ENCODE measurements at places on chromosomes 13 and 19. TPM values are rescaled to one million over a fixed set of nuclear protein-coding genes. Genes with fewer than 3 reads are reported as not detected.

GRCh38 chr19:33441828-33442227 is 68.3 kb downstream of the CEBPG start:
- no peak for DNase-seq

DNA sequence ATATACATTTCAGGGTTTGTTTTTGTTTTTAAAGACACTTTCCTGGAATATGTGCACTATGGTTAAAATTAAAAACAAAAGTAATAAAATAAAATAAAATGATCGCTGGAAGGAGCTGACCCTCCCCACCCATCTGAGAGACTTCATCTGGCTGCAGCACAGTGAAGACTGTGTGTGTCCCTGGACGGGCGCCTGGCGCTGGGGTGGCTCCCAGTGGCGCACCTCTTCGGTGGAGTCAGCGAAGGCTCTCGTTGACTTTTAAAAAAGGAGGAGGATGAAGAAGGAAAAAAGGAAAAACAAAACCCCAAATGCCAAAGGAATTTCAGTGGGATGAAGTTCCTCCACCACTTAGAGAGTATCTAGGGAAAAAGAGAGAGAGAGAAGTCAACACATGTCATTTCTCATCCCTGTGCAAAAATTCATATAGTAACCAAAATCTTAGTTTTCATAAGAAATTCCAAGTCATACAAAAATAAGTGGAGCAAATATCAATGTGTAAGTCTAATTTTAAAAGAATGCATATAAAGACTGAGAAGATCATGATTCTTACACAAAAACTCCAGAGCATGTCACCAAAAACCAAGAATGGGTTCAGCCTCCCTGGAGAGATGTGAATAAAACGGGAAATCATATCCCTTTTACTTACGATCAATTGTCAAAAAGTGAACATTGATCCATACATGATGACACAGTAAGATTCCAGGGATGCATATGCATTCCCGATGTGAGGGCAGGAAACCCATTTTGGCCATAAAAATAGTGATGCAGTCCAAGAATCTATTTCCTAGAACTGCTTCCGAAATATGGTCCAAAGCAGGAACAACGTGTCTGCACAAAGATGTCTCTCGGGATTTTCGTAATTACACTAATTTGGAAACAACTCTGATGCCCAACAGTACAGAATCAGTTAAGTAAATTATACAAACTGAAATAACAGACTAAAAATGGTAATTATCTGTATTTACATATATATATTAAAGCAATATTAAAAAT is 123.8 kb downstream of the STK24 start:
- no peak for DNase-seq

- no peak for DNase-seq
These were observed 806 bp upstream of the ZNF837 start for GRCh38 chr19:58381460-58382212.

The MADCAM1 gene
- total RNA-seq: 0.24 TPM

GRCh38 chr19:35011091-35011689 is 11.1 kb downstream of the GRAMD1A start:
- DNase-seq: no peak

The SERPINE3 gene
- not detected for total RNA-seq

DNA sequence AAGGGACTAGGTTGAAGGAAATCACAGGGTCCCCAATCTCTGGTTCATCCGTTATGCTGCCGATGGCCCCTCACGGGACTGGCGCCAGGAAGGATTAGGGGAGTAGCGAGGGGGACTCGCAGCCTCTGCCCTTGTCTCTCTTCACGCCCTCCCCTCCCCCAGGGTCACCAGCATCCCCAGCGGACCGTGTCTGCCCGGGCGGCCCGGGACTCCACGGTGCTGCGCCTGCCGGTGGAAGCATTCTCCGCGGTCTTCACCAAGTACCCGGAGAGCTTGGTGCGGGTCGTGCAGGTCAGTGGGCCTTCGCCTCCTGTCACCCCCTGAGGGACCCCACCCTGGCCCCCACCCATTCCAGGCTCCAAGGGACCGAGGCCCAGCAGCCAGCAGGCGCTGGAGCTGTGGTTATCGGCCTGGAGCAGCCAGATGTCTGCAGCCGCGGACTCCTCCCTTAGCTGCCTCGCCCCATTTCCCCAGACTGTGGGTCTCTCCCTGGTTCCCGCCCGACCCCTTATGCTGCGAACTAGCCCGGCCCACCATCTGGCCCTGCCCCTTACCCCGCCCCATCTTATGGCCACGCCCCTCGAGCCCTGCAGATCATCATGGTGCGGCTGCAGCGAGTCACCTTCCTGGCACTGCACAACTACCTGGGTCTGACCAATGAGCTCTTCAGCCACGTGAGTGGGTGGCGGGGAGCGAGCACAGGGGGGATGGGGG is 5.4 kb downstream of the PNPLA6 start:
- no peak for DNase-seq

DNA sequence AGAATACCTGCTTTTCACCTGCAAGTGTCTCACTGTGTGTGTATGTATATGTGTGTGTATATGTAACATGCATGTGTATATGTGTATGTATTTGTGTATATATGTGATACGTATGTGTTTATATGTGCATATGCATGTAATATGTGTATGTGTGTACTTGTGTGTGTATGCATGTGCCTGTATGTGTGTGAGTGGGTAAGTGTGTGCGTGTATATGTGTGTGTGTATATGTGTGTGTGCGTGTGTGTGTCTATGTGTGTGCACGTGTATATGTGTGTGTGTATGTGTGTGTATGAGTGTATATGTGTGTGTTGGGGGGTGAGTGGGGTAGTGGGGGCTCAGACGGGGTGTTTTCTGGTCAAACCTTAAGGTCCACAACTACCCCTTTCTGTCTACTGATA is 192.6 kb upstream of the KL start:
- DNase-seq: no peak

DNA sequence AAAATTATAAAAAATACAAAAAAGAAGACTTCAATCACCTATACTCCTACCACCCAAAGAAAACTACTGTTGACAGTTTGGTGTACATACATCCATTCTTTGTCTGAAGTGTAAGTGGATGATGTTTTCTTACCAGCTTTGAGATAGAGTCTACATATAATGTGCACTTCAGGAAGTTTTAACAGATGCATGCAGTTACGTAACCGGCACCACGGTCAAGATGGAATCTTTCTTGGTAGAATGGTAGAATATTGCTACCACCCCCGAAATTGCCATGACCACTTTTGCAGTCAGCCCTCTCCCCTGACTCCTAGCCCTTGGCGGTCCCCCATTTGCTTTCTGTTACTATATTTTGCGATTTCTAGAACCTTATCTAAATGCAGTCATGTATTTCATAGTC is 1.4 kb downstream of the CUL4A start:
- DNase-seq: no peak

DNA sequence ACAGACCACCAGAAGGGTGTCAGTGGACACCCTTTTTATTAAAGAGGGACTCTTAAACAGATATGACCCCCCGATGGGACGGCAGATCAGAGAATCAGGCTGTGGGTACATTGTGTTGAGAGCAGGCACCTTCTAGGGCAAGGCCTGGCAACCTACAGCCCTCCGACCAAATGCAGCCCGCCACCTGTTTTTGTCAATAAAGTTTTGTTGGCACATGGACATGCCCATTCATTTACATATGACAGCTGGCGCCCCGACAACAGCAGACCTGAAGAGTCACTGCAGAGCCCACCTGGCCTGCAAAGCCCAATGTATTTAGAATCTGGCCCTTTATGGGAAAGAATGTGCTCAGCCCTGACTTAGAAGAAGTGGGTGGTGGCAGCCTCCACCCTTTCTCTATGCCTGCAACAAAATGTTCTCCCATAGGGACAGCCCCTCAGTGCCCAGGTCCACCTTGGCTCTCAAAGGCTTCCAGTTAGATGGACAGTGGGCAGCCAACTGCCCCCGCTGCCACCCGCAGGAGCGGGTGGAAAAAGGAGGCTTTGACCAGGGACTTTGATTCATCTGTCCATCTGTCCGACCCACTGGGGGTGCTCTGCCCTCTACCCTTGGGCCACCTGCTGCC is 184.9 kb downstream of the PTPRS start:
- DNase-seq: no peak

The IGFL1 gene
- total RNA-seq: not detected

DNA sequence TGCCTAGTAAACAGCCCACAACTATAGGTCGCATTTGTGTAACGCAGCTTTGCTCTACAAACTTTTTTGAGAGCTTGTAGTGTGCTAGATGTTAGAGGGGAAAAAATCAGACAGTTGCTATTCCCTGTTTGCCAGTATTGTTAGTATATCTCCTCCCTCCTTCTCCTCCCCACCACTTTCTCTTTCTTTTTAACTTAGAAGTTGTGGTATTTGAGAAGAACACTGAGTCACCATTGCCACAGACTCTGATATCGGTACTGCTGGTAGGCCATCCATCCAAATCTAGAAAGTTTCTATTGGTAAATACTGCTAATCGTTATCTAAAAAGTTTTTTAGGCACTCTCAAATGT is 666 bp downstream of the POMP start:
- no peak for DNase-seq

The FFAR3 gene
- total RNA-seq: not detected

DNA sequence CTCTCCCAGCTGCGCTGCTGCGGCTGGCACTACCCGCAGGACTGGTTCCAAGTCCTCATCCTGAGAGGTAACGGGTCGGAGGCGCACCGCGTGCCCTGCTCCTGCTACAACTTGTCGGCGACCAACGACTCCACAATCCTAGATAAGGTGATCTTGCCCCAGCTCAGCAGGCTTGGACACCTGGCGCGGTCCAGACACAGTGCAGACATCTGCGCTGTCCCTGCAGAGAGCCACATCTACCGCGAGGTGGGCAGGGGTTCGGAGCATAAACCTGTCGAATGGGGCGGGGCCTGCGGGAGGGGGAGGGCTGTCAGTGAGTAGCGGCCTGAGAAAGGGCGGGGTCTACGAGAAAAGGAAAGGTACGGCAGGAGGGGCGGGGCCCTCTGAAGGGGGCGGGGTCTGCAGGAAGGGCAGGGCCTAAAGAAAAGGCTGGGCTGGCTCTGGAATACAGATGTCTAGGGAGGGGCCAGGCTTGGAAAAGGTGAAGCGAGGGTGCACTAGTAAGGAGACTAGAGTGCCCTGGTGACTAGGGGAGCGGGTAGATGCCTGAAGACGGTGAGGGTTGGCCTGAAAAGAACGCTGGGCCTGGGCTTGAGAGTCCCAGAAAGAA is 3.6 kb downstream of the CD37 start:
- peak; percentile 83 for DNase-seq

Measured in Right ventricle myocardium superior (tissue), 1 donor.